ENCODE measurements at places on chromosomes 1 and 21. TPM values are rescaled to one million over a fixed set of nuclear protein-coding genes. Genes with fewer than 3 reads are reported as not detected.

- DNase-seq: no peak
Measured at GRCh38 chr1:240691909-240692705, 80.2 kb upstream of the GREM2 start.

DNA sequence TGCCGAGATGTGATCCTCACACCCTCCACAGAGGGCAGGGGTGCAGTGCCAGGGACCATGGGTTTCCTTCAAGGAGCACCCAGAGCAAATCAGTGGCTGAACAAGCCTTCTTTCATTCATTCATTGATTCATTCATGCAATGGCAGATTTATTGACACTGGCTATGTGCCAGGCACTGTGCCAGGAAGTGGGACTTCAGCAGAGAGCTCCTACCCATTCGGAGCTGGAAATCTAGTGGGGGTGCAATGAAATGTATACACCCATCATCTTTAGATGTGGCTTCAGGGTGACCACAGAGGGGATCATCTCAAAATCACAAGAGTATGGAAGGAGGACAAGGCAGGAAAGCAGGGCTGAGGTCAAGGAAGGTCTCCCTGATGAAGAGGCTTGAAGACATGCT is 18.9 kb downstream of the SLC6A9 start:
- no peak for DNase-seq

ANKRD65 gene
- total RNA-seq: 0.34 TPM

GRCh38 chr1:154403261-154403943 is 1.7 kb upstream of the IL6R start:
- no peak for DNase-seq

GRCh38 chr1:150562446-150563339 is 13.5 kb downstream of the ADAMTSL4 start:
- DNase-seq: no peak

GRCh38 chr21:44458971-44459711 is 3.8 kb downstream of the LRRC3 start:
- no peak for DNase-seq

GRCh38 chr1:242011894-242012660 is 13.2 kb upstream of the MAP1LC3C start:
- DNase-seq: no peak

FCRL6 gene
- not detected for total RNA-seq

GRCh38 chr1:243379706-243380105 is 123.9 kb downstream of the SDCCAG8 start:
- no peak for DNase-seq

GRCh38 chr1:95778217-95778616 is 544.2 kb downstream of the RWDD3 start:
- DNase-seq: no peak

HMGCS2 gene
- total RNA-seq: not detected

DNA sequence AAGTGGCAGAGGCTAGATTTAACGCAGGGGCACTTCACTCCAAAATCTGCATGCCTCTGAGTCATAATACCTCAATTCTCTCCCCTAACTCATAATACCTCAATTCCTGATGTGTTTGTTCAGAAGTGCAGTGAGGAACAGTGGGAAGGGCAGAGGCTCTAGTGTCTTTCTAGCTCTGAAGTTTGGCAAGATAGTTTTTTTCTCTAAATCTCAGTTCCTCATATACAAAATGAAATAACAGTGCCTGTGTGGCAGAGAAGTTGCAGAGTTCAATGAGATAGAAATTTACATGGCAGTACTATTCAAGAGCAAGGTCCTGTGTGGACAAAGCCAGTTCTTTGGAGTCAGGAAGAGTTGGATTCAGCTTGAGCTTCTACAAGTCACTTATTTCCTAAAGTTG is 9.8 kb downstream of the JUN start:
- DNase-seq: no peak

GRCh38 chr1:186424539-186424938 is 36.4 kb downstream of the PDC start:
- no peak for DNase-seq

GUCA2A gene
- not detected for total RNA-seq

Measured in glomerular endothelial cell (primary cell).